Foreskin keratinocyte (primary cell): ENCODE measurements at places on chromosomes 2 and 18. TPM values are rescaled to one million over a fixed set of nuclear protein-coding genes. Genes with fewer than 3 reads are reported as not detected.

DNA sequence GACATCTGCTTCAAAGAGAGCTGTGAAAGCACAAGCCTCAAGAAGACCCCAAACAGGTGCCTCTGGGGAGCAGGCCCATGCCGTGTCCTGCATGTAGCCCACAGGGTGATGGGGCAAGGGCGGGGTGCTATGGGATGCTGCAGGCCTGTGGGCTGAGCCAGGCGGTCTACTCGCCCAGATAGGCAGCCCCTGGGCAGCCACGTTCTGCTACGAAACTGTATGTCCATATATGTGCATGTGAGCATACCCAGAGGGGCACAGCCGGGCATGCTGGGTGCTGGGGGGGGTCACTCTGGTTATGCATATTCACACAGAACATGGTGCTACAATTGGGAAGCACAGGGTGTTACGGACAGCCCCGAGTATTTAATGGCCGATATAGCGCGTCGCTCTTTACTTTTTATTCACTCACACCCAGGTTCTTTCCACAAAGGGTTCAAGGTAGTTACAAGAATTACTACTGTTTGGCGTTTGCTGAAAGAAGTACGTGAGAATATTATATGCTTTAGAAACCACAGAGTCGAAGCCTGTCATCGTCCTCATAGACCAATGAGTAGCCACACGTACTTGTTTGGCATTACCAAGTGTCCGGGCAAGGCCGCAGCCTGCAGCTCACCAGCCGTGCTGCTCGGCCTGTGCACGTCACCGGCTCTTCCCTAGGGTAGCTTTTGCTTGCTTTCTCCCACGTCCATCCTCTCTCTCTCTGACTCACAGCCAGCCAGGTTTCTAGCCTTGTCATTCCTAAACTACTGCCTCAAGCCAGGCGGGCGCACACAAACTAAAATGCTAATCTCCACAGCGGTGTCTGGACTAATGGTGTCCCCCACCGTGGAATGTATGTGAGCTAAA is 14.4 kb downstream of the MTERF4 start:
- no peak for DNase-seq

DNA sequence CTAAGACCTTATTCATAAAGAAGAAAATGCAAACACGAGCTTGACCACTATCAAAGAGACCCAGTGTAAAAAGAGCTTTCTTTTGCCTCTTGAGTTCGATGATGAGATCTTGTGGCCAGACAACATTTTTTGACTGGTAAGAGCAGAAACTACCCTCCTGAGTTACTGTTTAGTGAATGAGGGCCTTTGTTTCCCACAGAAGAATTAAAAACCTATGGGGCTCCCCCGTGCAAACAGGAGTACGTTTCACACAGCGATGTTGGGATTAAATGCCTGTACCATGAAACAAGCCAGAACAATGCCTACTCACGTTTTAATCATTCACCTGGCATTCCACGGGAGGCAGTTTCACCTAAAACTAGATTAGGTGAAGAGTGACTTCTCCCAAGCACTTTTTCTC is 36.0 kb downstream of the MYCN start:
- DNase-seq, result peak; percentile 17

DNA sequence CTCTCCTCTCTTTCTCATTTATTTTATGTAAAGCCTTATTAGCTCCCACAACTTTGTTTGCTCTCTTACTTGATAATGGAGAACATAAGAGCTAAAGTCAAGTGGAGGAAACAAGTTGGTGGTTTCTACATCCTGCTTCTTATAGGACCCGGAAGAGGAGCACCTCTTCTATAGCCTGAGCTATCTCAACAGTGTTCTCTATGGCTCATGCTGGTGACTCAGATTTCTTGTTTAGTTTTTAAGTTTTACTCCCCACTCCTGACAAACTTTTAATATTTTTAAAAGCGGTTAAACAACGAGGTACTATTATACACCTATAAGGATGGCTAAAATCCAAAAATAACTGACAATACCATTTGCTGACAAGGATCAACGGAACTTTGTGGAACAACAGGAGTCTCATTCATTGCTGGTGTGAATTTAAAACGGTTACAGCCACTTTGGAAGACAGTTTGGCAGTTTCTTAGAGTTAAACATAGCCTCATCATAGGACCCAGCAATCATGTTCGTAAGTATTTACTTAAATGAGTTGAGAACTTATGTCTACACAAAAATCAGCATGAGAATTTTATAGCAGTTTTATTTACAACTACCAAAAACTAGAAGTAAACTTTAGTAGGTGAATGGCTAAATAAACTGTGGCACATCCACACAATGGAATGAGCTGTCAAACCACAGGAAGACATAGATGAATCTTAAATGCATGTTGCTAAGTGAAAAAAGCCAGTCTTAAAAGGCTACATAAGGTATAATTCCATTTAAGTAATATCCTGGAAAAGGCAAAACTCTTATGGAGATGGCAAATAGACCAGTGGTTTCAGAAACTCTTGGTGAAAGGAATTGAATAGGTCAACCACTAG is 12.7 kb upstream of the CDC42EP3 start:
- DNase-seq, result no peak

DNA sequence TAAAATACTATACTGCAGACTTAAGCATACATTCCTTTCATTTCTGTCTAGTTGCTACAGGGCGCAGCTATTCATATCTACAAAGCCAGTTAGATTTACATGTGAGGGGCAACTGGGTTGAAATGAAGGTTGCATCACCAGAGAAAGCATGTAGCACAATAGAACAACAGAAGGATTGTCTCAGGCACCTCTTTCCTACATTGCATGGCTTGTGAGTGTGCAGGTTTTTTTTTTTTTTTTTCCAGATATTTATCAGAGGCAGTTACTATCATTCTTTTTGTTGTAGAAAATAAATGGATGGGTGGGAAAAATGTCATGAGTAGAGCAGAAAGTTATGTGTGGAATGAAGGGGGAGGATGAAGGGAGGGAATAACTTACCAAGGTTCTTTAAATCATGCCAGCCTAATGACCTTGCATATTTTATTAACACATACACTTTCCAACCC is 86.8 kb downstream of the ERBB4 start:
- DNase-seq, result peak; percentile 93

DNA sequence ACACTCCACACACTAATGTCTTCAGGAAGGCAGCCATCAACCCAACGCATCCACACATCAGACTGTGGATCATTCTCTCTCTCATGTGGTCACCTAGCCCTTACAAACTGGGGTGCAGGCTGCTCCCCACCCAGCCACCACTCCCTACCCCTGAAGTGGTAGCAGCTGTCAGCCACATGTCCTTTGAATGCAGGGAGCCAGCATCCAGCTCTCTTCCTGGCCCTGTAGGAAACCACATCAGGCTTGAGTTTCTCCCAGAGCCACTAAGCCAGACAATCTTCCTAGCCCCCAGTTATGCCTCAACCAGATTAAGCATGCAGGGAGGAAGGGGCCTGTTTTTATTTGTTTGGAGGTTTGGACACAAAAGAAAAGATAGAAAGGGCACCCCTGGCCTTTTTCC is 52.8 kb upstream of the SPP2 start:
- no peak for DNase-seq

GRCh38 chr2:43715300-43716098 is 39.3 kb upstream of the C1GALT1C1L start:
- DNase-seq, result peak; percentile 4

- no peak for DNase-seq
These were observed 307.9 kb downstream of the CLIP4 start for GRCh38 chr2:29423061-29423666.

GRCh38 chr2:160494201-160494644 is 616 bp upstream of the RBMS1 start:
- no peak for DNase-seq

DNA sequence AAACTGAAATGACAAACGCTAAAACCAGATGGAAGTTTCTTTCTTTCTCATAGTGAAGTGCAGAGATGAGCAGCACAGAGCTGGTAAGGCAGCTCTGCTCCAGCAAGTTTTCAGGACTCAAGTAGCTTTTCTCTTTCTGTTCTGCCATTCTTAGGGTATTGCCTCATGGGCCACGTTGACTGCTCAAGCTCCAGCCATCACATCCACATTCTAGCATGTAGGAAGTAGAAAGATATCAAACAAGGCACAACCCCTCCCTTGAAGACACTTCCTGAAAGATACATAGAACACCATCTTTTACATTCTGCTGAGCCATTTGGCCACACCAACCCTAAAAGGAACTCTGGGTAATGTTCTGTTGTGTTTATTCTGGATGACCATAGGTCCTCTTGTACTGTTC is 48.5 kb upstream of the GLI2 start:
- DNase-seq, result no peak

DNA sequence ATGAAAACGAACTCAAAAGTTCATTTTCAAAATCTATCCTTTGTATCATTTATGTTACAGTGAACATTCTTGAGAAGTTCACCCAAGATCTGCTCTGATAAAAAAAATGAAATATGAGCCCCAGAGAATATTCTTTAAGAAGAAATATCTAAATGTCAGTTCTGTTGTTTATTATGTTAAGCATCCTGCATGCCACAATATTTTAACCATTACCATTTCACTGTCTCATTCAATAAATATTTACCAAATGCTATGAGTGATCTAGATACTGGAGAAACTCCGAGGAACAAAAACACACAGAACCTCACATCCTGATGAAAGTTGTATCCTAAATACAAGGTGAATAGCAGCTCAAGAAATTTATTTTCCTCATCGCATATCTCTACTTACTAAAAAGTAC is 170.2 kb downstream of the ZNF385B start:
- DNase-seq, result no peak

Gene UGT1A3
- total RNA-seq, result 0.14 and 0.88 TPM in 2 replicates

Gene RGPD3
- total RNA-seq, result 0.14 TPM in 2 replicates

Gene TBR1
- not detected in 2 replicates for total RNA-seq

Gene C2orf15
- 0.44 and 0.60 TPM in 2 replicates for total RNA-seq

Gene L3MBTL4
- total RNA-seq, result 0.68 and 1.0 TPM in 2 replicates

Gene G6PC2
- total RNA-seq, result not detected in 2 replicates

Gene SERPINB4
- total RNA-seq, result 0.07 TPM in 1 of 2 replicates, not detected in the other

Gene PID1
- total RNA-seq, result 7.7 and 8.6 TPM in 2 replicates

Gene VWA3B
- total RNA-seq, result 0.35 TPM in 1 of 2 replicates, not detected in the other

Gene TTC32
- total RNA-seq, result 4.2 and 5.2 TPM in 2 replicates
